ENCODE measurements at places on chromosomes 12 and 14.

GRCh38 chr12:14185427-14186192 lies 179.9 kb upstream of the ATF7IP start:
- no peak for DNase-seq

DNA sequence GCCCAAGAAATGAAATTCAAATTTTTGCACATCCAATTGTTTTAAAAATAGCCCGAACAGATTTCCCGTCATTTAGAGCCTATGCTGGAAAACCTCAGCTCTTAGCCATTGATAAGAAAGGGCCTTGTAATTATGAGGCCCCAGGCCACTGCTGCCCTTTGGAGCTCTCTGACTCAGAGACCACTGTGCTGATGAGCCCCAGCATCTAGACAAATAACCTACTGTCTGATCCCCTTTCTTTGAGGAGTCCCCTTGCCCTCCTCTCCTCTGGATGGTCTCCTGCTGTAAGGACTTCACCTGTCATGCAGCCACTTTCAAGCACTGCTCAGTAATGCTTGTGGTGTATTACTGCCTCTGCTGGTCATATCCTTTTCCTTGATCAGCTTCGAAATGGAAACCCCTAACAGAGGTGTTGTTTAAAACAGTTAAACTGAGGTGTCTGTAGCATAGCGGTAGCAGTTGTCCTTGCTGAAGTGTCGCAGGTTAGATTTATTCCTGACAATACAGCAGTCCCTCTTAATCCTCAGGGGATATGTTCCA lies 159.9 kb upstream of the SRRM4 start:
- no peak for DNase-seq

DNA sequence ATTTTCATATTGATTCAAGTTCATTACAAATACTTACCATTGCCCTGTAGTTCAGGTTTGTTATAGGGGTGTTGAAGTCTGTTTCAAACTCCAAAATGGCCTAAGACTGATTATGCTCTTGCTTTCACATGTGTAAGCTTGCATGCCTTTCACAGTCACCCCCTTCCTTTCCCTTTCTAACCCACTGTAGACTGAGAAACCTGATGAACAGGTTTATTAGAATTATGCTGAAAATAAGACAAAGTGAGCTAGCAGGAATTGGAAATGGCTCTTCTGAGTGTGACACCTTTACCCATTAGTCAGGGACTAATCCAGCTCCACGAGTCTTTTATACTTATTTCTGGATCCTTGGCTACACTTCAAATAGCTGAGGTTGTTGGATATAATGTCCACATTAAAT lies 38.9 kb downstream of the FBXO33 start:
- DNase-seq, result no peak

GRCh38 chr14:101222362-101223070 lies 319.0 kb upstream of the RTL1 start:
- DNase-seq, result no peak

- peak; percentile 61 for DNase-seq
These were observed 63.7 kb downstream of the ZNF664 start for GRCh38 chr12:124036657-124037109.

DNA sequence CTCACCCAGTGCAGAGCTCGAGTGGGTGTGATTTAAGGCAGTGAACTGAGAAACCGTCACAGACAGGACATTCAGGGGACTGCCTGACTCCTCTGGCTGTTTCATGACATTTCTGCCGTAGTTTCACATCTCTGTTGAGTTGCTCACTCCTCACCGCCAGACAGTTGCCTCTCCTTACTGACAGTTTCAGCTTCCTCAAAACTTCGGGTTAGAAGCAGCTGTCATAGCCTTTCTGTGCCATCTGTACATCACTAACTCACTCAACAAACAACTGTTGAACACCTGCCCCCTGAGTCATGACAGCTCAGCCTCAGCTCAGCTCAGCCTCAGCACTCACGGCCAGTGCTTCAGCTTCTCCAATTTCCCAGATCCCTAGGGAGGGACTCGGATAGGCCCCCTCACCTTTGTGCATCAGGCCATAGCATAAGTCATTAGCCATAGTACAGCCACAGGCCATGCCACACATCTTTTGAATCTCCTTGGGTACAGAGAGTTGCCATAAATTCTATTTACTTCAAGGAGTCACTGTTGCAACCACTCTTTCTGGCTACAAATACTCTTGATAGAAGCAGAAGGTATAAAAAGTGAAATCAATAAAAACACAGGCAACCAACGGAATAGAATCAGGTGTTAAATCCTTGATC lies 6.2 kb upstream of the SLC15A4 start:
- no peak for DNase-seq

DNA sequence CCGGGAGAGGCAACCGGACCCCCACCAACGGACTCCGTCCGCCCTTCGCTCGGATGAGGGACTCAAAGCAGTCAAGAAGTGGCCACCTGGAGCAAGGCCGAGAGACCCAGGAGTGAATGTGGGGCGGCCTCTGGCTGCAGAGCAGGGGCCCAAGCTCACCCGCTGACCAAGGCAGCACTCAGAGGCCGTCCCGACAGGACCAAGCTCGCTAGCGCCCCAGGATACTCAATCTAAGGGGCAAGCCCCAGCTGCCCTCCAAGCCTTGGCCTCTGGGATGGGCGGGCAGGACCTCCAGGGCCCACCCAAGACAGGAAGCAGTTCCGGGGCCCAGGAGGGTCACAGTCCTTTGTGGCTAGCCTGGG lies 936 bp downstream of the AKT1 start:
- DNase-seq, result no peak

GRCh38 chr14:70804556-70805162 lies 4.7 kb downstream of the MAP3K9 start:
- DNase-seq, result no peak

- no peak for DNase-seq
These were observed 354.3 kb downstream of the CEP128 start for GRCh38 chr14:80587096-80587724.

- DNase-seq, result no peak
These were observed 65.9 kb downstream of the ITPR2 start for GRCh38 chr12:26767116-26767515.

- DNase-seq, result no peak
These were observed 26.6 kb downstream of the PPP2R5C start for GRCh38 chr14:101788016-101788635.

DNA sequence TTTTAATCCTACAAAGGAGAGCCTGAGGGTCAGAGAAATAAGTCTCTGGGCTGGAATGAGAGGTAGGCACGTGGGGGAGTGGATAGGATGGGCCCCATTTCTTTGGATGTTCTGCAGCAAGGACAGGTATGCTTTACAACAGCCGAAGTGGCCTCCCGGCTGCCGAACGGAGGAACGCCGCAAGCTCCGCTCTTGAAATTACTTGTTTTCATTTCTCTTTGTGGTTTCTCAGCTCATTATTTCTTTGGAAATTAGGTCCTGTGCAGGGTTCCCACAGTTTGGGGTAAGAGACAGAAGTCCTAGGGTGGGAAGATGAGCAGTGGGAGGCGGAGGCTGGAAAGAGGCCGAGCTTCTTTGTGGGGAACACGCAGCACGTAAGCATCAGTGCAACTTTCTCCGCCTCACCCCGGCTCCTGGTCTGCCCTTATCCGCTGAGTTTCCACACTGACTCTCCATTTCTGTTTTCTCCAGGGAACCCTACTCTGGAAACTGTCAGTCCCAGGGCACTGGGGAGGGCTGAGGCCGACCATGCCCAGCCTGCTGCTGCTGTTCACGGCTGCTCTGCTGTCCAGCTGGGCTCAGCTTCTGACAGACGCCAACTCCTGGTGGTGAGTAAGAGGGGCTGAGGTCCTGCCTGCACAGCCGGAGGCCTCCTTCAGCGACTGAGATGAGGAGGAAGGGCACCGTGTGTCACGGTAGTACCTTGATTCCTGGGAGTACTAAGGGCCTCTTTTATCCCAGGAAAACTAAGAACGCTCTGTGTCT lies 2.0 kb downstream of the WNT5B start:
- no peak for DNase-seq

- no peak for DNase-seq
These were observed 23.5 kb downstream of the ADGRD1 start for GRCh38 chr12:130977046-130977742.

GRCh38 chr14:85333313-85333712 lies 196.6 kb upstream of the FLRT2 start:
- no peak for DNase-seq

DNA sequence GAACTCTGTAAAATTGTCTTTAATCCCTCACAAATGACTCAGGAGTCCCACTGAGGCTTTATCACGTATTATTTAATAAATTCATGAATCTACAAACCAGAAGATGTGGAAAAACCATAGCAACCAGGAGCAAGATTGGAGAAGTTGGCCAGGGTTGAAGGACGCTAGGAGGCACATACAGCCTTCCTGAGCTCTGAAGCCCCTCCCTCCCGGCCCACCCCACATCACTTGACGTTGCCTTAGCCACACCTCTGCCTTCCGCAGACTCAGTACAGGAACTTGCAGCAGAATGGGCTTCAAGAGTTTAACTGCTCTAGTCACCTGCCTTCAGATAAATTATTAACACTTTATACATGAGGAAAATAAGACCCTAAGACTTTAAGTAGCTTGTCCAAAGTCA lies 33.9 kb downstream of the SLC35F4 start:
- no peak for DNase-seq

DNA sequence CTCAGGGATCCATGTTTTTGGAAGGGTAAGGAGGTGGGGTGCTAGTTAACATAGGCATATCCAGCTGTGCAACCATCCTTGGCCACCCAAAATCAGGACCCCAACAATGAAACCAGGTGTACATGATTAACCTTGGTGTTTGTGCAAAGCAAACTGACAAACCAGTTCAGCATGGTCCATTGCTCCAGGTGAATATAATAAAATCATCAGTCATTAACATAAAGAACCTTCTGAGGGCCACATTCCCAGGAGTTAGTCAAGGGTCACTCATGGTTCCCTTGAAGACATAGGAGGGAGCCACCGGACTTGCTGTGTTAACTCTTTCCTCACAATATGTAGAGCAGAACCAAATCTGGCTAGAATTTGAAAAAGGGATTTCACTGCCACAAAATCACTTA lies 17.8 kb downstream of the SLC38A2 start:
- no peak for DNase-seq

DNA sequence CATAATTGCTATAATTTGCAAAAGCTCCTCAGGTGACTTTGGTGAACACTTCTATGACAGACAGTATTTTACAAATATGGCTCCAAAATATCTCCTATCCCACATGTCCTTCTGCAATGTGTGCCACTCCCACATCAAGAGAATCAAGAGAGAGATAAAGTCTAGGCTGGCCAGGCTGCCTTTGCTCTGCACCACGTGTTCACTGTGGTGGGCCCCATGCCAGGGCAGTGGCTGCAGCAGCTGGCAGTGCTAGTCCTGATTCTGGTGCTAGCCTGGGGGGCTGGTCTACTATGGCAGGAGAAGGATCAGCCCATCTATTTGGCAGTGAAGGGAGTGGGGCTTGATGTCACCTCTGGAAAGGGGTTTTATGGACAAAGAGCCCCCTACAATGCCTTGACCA lies 86.3 kb downstream of the DRAM1 start:
- DNase-seq, result no peak

GRCh38 chr14:36604757-36605505 lies 22.5 kb upstream of the NKX2-8 start:
- no peak for DNase-seq

DNA sequence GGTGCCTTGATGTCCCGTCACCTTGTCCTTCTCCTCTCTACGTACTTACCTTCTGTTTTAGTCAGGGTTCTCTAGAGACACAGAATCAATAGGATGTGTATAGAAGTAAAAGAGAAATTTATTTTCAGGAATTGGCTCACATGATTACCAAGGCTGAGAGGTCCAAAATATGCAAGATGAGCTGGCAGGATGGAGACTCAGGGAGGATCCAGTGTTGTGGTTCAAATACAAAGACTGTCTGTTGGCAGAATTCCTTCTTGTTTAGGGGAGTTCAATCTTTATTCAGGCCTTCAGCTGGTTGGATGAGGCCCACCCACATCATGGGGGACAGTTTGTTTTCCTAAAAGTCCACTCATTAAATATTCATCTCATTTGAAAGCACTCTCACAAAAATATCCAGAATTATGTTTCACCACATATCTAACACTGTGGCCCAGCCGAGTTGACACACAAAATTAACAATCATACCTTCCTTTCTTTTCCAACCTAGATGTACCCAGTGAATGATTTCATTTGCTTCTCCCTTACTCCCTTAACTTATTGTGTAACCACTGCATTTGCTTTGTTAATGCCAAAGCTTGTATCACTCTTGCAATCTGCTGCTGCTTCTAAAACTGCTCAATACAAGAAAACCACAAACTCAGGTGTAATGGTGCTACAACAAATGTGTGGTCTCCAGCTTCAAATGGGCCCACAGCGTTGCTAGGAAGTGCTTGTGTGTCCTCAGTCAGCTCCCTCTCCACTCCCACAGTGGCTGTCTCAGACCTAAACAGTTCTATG lies 195.4 kb upstream of the ARHGAP5 start:
- DNase-seq, result no peak

DNA sequence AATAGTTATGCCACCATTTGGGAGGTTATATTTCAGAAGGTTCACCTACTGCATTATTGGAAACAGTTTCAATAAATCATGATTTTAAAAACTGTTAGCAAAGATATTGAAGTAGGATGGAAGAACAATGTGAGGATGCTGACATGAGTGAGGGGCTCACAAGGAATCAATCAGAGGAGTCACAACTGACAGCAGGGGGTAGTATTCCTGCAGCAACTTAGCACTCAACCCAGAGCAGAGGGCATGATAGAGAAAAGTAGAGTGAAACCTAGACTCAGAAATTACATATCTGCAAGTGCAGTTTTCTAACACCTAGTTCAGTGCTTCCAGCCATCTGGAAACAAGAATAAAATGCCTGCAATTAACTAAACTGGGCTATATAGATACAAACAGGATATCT lies 772.5 kb upstream of the USP15 start:
- DNase-seq, result no peak

GRCh38 chr12:24605466-24605865 lies 343.4 kb downstream of the BCAT1 start:
- no peak for DNase-seq

DNA sequence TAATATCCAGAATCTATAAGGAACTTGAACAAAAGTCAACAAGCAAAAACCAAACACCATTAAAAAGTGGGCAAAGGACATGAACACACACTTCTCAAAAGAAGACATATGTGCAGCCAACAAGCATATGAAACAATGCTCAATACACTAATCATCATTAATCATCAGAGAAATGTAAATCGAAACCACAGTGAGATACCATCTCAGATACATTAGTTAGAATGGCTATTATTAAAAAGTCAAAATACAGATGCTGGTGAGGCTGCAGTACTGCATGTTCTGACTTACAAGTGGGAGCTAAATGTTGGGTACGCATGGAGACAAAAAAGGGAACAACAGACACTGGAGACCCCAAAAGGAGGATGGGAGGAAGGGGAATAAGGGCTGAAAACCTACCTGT lies 67.1 kb downstream of the BLTP3B start:
- no peak for DNase-seq
